ENCODE measurements at places on chromosomes 4 and X.

DNA sequence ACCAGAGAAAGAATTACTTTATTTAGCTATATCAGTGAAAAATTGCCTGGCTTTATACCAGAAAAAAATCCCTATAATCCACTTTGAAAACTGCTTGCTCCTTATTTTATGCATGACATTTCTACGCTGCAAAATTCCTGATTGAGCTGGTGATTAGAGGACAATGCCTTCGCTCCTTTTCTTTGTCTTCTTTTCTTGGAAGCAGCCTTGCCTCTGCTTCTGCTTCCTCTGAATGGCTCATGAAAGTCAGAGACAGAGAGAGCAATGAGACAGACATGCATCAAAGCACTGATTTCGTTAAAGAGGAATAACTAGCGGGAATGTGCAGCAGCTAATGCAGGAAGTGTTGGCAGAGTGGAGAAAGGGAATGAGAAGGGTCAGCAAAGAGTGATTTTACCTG, 294.3 kb upstream of the IGFBP7 start:
- no peak for DNase-seq

DNA sequence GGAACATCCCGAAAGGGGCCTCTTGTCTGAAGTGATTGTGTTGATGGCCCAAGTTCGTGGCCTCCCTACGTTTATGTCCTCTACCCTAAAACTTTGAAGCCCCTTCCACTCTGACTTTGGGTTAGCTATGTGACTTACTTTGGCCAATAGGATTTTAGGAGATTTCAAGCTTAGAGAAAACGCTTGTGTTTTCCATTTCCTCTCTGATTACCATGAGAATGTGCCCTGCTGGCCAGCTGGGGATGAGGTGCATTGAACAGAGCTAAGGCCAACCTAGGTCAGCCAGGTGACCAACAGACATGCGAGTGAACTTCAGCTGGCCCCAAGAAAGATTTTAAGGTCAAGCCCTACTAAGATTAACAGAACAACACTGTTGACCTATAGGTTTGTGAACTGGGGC, 82.4 kb downstream of the SLC2A9 start:
- no peak for DNase-seq

DNA sequence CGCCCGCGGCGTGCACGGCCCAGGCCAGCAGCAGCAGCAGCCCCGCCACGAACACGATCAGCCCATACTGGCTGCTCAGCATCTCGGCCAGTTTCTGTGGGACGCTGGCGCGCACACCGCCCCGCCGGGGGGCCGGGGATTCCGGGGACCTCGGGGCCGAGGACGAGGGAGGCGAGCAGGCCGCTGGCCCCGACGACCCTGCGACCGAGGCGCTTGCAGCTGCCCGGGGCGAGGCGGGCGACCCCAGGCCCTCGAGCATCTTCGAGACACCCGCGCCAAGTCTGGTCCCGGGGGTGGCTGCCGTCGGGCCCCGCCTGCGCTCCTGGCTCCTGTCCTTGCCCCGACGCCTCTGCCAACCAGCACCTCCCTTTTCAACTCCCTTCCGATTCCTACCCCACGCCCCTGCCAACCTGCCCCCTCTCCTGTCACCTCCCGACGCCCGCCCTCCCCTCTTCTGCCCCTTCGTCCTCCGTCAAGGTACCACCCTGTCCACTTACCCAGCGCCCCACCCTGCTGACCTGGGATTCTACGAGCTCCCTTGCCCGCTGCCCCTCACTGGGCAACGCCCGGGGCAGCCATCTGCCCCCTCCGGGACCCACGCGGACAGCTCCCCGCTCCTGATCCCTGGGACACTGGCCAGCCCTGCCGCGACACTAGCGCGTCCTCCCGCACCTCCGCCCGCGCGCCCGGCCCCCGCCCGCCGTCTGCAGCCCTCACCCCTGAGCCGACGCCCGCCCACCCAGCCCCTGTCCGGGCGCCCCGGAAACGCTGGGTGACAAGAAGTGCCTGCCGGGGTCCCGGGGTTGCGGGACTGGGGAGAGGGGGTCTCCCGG, at the start of gene OTOP1:
TSS of gene OTOP1 (minus strand) at position 324 of the 833 bp plus-strand sequence. CDS start at position 259, 65 bp downstream.
- no peak for DNase-seq

GRCh38 chr4:129804461-129804981, 708.6 kb downstream of the C4orf33 start:
- DNase-seq: no peak

DNA sequence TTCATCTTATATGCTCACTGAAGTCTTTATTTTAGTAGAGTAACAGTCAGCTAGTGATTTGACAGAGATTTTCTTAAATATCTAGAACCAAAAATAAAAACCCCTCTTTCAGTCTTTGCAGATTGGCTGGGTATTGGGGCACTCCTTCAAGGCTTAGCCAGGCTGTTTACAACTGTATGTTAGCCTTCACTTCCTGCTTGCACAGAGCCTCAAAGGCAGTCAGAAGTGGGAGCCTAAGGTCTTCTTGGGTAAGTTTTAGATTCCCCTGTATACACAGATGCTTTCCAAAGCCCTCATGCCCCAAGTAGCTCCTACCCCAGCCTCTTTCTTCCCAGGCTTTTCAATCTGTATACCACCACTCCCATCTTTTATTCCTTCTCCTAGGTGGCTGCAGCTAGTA, 136.1 kb upstream of the STIM2 start:
- no peak for DNase-seq

DNA sequence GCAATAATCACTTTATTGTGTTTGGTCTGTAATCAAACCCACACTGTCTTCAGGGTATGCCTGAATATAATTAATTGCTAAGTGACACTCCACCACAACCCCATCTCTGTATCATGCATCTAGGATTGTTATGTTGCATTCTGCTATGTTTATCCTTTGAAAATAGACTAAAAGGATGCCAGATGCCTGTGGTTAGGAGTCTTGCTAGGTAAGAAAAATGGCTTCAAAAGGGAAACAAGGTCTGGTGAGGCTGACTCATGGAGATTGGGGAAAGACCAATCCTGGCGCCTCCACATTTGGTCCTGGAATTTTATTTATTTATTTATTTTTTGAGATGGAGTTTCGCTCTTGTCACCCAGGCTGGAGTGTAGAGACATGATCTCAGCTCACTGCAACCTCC, 360.5 kb upstream of the SLC7A11 start:
- DNase-seq: peak; percentile 55

- no peak for DNase-seq
Observed at GRCh38 chrX:79364306-79364705, 2.8 kb downstream of the ITM2A start.

DNA sequence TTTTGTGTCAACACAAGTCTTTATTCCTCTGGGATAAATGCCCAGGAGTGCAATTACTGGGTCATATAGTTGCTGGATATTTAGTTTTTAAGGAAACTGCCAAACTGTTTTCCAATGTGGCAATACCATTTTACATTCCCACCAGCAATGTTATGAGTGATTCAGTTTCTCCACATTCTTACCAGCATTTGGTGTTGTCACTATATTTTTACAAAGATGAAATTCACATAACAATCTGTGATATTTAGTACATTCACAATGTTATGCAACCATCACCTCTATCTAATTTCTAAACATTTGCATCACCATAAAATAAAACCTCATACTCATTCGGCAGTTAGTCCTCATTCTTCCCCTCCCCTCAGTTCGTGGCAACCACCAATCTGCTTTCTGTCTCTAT, 75.0 kb downstream of the MAMLD1 start:
- DNase-seq: peak; percentile 21

GRCh38 chr4:139085141-139085540, 69.6 kb downstream of the NOCT start:
- peak; percentile 16 for DNase-seq

GRCh38 chrX:53606456-53606855, 80.1 kb downstream of the HUWE1 start:
- no peak for DNase-seq

- no peak for DNase-seq
Observed at GRCh38 chr4:94671113-94671512, 86.6 kb upstream of the BMPR1B start.

- peak; percentile 51 for DNase-seq
Observed at GRCh38 chr4:126916049-126916625, 716.6 kb upstream of the INTU start.

- DNase-seq: peak; percentile 81
Observed at GRCh38 chr4:168631241-168632162, 134.7 kb downstream of the PALLD start.

GRCh38 chrX:11464836-11465463, 171.7 kb downstream of the AMELX start:
- no peak for DNase-seq

- no peak for DNase-seq
Observed at GRCh38 chr4:121457278-121457875, 76.6 kb upstream of the QRFPR start.

DNA sequence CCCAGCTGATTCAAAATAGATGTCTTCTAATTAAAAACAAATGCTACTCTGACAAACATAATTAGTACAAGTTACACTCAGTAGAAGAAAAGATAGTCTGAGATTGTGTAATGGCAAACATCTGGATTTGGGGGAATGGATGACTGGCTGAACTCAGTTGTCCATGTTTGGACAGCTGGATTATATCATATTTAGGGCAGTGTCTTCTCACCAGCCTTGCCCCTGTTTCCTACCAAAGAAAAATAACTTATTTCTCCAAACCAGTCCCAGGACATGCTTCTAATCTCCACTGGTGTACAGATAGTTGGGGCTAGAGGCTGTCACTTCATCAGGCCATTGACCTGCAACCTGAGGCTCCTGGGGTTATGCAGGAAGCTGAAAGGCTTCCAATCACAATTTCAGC, 237.3 kb downstream of the USP46 start:
- DNase-seq: peak; percentile 13

DNA sequence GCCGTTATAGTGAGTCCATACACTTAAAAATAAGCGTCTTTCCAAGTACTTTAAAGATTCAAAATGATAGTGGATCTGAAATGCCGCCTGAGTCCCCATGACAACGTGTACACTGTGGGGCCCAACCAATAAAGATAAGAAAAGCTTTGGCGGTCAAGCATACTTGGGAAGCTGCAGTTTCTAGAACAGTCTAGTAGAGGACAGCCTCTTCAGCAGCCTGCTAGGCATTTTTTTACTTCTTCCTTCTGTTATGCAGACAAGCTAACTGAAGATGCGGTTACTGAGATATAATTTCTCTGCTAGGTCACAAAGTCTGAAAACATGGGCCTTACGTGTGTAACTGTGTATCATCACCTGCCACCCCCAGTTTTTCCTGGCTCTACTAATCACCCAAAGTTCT, 402 bp upstream of the UPRT start:
- DNase-seq: no peak

- peak; percentile 74 for DNase-seq
Observed at GRCh38 chr4:76570141-76570973, 135.3 kb downstream of the SHROOM3 start.

- DNase-seq: peak; percentile 42
Observed at GRCh38 chr4:107037199-107037584, 1.1 kb upstream of the DKK2 start.

GRCh38 chrX:72115380-72115779, 16.3 kb downstream of the RTL5 start:
- DNase-seq: no peak

DNA sequence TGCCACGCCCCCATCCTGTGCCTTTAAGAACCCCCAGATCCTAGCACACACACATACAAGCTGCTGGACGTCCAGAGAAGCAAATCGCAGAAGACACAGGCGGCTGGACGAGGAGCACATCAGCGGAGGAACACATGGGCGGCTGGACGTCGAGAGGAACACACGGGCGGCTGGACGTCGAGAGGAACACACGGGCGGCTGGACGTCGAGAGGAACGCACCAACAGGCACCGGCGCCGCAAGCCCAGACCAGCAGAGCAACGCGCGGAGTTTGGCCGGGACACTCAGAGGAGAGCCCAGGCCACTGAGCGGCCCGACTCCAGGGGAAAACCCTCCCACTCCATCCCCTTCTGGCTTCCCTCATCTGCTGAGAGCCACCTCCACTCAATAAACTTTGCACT, 17.2 kb downstream of the ZCCHC13 start:
- DNase-seq: no peak

DNA sequence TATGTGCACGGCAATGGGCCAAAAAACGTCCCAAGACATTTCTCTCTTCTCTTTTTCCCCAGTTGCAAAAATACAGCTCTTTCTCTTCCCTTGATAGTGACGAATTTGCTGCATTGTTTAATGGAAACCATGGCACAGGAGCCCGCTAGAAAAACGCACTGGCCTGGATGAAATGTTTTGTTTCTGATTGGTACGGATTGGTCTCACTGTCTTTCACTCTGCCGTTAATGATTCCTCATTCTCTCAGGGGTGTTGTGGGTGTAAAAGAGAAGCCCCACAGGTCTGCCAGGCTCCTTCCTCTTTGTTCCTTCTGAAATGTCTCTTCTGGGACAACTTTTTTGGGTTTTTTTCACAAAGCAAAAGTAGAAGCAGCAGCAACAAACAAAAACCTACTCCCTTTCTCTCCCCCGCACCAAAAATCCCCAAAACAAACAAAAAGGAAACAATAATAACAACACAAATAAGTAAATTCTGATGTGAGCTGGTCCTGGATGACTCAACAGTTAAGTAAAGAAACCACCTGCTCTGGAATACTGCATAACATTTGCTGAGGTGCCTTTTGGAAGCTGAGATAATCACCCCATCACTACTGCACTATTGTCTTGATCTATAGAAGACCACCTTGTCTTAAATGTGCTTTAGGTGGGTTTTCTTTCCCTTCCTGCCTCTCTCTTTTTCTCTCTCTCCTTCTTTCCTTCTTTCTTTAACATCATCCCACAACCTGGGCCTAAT, 89.8 kb downstream of the PLAC1 start:
- no peak for DNase-seq

DNA sequence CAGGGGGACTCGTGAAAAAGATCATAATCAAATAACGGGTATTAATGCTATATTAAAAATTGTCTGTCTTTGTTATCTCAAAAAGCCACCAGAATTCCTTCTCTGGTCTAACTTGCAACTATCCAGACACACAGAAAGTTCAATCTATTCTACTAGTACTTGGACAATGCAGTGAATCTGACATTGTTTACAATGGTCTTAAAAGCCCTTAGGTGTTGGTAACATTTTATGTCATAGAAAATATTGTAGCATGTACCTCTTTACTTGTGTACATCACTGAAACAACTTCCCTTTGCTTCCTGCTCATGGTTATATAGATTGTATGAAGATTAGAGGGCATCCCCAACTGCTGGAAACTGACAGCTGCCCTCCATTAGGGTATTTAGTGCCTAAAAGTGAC, 71.1 kb upstream of the PPP3CA start:
- no peak for DNase-seq

DNA sequence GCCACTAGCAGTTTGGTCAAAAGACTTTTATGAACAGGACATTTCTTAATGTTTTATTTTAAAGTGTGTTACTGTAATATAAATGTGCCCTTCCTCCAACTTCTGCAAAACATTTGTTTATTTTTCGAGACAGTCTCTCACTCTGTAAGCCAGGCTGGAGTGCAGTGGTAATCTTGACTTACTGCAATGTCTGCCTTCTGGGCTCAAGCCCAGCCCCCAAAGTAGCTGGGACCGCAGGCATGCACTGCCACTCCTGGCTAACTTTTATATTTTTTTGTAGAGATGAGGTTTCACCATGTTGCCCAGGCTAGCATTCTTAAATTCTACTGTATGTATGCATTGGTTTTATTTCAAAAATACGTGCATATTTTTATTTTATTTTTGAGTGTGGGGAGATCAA, 1201.9 kb downstream of the STIM2 start:
- DNase-seq: peak; percentile 1

Measured in fibroblast of upper back skin (primary cell).